ENCODE measurements at places on chromosomes 2 and 18.

GRCh38 chr18:56127322-56128099, 510.9 kb downstream of the TXNL1 start:
- no peak for DNase-seq

DNA sequence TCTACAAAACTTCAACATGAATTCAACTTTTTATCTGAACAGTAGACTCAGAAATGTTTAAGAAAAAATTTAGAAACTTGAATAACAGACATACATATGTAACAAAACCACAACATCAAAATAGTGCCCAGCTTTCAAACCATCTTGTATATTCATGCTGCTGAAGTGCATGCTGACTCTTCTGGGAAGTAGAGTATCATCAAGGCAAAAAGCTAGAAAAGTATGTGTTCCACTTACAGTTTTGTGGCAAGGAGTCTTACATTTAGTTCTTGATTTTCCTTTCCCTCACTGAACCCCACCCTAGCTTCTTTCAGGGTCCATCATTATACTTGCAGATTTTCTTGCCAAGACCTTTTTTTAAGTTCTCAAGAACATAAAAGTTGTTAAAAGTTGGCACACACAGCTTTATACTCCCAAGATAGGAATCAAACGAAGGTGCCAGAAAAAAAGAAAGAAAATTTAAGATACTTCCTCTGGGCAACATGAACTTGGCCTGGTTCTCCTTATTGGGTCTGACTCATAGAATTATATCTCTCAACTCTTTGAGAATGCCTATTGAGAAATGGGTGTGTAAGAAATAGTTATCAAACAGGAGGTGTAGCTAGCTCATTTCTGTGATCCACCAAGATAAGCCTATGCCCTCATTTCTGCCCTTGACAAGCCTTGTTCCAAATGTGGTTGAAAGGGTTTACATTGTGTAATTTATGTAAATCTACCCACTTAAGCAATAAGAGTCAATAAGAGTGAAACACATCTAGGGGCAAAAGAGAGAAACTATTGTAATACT, 667.6 kb upstream of the ACVR2A start:
- no peak for DNase-seq

DNA sequence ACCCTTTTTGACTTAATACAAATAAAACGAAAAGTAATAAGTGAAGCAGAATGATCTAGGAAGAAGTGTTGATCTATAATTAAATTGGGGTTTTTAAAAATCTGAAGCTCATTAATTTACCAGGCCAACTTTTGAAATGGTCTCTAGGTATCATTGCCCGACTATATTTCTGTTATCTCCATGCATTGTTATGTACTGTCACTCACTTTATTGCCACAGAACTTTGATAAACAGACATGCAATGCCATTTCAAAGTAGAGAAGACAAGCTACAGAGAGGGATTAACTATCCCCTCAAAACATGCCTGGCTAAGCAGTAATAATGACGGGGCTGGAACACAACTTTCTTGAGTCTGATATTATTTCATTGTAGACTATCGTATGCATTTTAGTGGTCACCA, 147.6 kb upstream of the ITGA4 start:
- DNase-seq: no peak

DNA sequence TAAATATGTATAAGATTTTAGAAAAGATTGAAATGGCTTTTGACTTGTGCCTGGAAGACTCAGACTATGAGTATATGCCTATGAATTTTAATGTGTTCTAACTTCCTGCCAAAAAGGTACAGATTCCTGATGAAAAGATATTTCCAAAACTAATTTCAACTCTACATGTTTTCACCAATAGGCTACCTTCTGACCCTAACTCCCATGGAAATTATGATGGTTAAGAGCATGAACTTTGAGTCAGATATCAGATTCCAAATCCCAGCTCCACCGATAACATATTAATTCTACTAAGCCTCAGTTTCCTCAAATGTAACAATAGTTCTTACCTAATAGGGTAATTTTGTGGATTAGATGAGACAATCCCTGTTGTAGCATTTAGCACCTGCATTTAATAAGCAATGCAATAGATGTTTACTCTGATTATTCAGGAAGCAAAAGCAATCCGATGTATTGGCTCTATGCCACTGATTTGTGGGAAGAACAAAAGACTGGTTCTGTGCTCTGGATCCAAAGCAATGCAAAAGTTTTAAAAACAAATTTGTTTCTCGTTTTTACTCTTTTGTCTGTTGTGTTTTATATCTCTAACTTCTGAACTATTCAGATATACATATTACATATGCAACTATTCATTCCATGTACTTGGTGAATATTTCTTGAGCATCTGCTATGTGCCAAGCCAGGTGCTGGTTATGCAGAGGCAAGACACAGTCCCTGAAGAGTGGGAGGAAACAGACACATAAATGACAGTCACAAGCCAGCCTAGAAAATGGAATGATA, 115.4 kb downstream of the GATA6 start:
- DNase-seq: no peak

- DNase-seq: no peak
Measured at GRCh38 chr2:95343429-95344214, 46.5 kb downstream of the KCNIP3 start.

Data from trophoblast cell (in vitro differentiated cells and primary cell).